NCI-H774 (cell line): ENCODE measurements at places on chromosomes 6 and 20.

DNA sequence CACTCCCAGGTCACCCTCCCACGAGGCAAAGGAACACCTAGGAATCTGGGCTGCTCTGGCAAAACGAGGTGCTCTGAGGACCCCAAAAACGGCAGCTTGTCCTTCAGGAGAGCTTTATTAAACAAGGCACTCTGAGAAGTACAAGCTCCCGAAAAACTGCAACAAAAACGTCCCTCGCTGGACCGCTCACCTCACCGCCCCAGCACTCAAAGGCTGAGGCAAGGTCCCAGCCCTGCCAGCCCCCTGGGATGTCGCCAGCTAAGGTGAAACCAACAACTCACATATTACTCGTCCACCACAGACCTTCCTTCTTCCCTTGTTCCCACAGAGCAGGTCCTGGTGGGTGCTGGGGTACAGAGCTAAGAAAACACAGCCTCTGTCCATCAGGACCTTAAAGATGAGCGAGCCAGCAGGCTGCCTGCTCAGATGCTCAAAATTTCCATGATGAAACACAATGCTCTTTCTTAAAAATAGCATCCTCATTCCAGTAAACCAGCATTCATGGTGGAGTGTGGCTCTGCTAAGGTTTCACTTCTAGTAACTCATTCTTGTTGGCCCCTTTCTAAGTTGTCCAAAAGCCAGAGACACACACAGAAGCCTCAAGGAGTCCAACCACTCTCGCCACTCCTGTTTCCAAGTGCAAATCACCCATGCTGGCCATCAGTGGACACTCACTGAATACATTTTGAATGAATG lies 35.9 kb downstream of the ATP9A start:
- no peak for DNase-seq

DNA sequence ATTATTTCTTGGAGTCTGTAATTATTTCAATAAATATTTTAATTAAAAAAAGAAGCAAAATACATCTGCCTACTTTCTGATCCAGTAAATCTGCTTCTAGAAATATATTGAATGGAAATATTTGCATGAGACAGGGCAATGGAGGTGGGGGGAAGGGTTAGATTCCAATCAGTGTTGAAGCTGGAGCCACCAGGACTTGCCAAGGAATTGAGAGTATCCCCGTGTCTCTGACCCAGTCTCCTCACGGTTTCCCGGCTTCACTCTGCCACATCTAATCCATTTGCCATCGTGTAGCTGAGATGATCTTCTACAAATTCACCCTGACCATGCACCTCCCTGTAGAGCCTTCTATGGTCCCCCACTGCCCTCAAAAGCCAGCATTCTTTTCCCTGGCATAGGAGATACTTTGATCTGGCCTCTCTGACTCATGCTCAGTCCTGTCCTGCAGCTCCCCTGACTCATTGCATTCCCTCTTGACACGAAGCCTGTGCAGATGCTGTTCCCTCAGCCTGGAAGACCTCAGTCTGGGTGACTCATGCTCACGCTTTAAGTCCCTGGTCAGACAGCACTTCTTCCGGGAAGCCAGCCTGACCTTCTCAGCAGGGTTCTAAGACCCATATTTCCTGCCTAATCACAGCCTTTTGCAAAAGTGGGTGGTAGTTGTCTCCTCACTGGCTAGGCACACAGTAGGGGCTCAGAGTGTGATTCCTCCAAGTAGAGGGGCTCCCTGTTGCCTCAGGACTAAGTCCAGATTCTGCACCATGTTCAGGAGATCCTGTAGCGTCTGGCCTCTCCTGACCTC lies 23.0 kb upstream of the FKBP1A start:
- DNase-seq: no peak

GRCh38 chr6:4844108-4844507 lies 67.9 kb downstream of the CDYL start:
- no peak for DNase-seq

DNA sequence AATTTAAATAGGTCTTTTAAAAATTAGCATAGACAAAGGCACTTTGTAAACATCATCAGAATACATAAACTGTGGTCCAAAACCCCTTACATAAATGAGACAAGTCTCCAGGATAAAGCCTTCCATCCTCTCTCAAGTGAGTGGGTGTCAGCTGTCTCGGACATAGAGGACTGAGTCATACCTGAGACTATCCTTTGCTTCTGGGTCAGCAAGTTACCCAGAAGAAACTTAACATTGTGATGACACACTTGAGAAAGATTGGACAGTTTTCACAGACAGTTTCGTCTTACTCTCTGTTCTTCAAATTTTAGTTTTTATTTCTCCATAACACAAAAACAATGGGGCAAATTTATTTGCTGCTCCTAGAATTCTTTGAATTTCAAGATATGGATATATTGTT lies 838.0 kb downstream of the DHX35 start:
- no peak for DNase-seq

- DNase-seq: no peak
These were observed 27.1 kb downstream of the COL20A1 start for GRCh38 chr20:63320041-63320511.

DNA sequence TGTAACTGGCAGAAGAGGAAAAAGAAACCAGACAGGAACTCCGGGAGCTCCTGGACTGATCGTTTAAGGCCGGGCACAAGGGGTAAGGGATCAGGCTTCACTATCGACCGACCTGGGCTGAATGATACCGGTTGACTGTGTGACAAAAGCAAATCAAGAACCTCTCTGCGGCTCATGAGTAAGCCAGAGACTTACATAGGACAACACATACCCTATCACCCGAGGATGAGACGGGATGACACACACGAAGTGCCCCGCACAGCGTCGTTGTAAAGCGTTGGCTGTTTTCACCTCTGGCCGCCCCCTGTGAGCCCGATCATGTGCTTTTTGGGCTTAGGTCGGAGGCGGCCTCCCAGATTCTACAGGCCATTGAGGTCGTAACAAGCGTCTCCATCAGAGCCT lies 695 bp upstream of the TGIF2 start:
- DNase-seq: no peak

DNA sequence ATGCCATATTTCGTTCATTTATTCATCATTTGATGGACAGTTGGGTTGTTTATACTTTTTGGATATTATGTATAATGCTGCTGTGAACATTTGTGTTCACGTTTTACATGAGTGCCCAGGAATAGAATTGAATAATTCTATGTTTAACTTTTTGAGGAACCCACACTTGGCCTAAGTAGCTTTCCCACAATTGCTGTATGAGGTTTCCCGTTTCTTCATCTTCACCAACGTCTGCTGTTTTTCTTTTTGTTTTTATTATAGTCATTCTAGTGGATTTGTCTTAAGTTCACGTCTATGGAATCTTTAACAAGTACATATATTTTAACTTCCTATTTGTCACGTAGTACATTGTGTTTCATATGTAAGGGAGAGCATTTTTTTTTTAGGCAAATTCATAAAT lies 110.3 kb downstream of the JARID2 start:
- DNase-seq: no peak

DNA sequence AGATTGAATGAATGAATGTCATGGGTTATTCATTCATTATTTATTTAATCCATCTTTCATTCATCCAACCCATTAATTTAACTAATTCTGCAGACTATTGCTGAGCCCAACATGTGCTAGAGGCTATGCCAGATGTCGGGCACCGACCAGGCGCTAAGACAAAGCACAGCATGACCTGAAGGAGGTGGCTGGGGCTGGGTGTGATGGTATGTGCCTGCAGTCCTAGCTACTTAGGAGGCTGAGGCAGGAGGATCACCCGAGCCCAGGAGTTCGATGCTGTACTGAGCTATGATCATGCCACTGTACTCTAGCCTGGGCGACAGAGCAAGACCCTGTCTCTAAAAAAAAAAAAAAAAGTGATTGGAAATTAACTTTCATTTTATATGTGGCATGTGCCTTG lies 5.7 kb upstream of the SLC22A7 start:
- DNase-seq: no peak
